ENCODE measurements at places on chromosomes 7 and 10.

- DNase-seq = no peak
Measured at GRCh38 chr7:105713488-105714465, 132.5 kb upstream of the EFCAB10 start.

DNA sequence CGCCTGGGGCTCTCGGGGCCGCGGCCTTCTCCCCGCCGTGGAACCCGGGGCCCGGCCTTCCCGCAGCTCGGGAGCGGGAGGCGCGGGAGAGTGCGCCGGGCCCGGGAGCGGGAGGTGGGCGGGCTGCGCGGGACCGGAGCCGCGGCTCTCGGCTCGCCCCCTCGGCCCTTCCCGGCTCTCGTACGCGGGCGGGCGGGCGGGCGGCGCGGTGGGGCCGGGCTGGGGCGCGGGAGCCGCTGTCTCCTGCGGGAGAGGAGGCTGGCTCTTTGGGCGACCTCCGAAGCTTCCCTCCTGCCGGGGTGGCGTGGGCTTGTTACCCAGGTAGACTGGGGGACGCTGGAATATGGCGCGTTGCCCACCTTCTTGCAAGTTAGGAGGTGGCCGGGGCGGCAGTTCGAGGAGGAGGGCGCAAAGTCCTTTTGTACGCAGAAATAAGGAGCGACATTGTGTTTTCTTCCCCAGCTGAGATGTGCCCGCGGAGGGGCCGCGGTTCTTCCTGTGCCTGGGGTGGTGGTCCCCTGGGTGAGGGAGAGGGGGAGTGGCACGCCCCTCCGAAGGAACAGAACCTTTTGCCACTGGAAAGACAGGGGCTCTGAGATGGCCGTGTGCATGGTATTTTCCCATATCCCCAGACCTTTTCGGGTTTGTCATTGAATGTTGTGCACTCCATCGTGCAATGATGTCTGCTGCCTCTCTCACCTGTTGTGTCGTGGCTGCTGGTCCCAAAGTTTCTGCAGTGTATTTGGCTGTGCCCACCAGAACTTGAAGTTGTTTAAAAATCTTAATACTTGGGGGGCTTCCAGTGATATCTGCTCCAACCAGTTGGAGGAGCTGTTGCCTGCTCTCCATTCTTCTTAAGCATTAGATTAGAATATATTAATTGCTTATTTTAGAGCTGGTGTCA is 844 bp downstream of the NRF1 start:
- DNase-seq = no peak

GRCh38 chr7:1670894-1671593 is 967 bp downstream of the ELFN1 start:
- no peak for DNase-seq

DNA sequence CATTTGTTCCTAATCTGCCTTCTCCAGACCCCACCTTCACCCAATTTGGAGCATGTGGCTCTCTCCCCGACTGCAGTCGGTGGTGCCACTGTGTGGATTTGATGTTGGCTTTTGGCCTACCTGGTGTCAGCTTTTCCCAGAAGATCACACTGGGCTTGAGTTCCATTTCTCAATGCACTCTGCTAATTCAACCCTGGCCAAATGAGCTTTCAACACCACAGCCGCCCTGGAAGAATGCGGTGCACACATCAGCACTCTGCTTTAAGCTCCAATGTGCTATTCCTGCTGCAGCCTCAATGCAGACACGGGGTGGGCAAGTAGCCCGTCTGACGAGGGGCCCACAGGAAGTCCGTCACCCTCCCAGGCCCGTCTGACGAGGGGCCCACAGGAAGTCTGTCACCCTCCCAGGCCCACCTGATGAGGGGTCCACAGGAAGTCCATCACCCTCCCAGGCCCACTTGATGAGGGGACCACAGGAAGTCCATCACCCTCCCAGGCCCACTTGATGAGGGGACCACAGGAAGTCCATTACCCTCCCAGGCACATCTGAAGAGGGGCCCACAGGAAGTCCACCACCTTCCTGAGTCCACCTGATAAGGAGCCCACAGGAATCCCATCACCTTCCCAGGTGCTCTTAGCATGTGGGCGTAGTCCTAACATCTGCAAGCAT is 64.4 kb downstream of the ASB13 start:
- no peak for DNase-seq

DNA sequence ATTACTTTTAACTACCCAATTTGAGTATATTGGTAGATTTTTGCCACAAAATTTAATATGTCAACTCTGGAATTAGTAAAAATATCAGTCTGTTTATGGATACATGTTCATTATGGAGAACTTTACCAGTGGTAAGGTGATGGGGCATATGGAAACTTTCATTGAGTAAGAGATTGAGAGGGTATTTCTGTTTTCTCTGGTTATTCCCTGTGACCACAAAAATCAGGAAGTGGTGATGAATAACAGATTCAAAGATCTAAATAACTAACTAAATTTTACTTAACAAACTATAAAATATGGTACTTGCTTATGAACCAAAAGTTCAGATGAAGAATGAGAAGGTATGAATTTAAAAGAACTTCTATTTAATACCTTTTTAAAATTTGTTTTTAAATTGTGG is 22.1 kb upstream of the STEAP4 start:
- DNase-seq = no peak

GRCh38 chr10:78212060-78212785 is 178.6 kb downstream of the RPS24 start:
- DNase-seq = no peak

GRCh38 chr10:43263551-43264343 is 3.1 kb downstream of the RASGEF1A start:
- DNase-seq = no peak

DNA sequence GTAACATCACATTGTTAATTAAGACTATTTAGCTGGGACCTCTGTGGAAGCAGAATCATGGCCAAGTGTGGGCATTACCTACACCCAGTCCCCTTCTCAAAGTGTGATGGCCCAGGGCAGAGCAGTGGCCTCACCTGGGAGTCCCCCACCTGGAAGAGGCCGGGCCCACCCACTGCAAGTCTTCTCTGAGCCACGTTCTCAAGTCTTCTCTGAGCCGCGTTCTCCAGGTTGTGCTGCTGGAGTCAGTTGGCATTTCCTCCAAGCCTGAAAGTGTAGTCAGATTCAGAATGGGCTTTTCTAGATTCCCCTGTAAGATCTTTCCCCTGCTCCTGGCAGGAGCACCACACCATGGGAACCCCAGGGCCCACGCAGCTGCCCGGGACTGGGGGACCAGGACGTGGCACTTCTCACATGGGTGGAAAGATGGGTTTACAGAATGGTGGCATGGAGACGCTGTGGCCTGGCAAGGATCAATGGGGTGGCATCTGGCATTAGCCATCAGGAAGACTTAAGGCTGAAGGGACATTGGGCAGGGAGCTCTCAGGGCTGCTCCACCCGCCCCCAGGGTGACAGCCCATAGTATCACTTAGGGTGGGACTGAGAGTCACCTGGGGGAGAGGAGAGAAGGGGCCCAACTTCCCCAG is 68.0 kb downstream of the MKI67 start:
- DNase-seq = no peak

DNA sequence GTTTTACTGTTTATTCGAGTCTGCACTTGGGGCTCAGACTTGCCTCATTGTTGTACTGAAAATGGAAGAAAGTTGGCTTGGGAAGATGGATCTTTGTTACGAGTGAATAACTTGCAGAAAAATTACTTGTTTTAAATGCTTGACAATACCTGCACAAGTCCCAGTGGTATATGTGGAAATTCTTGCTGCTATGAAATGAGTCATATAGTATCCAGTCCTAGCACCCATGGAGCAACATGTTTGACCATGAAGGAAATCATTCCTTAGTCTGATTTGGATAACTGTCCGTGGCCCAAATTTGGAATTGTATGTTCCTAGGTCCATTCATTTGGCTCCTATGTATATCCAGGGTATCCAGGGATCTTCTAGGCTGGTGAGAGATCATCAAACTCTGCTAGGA is 1096.8 kb downstream of the KCNMA1 start:
- no peak for DNase-seq

DNA sequence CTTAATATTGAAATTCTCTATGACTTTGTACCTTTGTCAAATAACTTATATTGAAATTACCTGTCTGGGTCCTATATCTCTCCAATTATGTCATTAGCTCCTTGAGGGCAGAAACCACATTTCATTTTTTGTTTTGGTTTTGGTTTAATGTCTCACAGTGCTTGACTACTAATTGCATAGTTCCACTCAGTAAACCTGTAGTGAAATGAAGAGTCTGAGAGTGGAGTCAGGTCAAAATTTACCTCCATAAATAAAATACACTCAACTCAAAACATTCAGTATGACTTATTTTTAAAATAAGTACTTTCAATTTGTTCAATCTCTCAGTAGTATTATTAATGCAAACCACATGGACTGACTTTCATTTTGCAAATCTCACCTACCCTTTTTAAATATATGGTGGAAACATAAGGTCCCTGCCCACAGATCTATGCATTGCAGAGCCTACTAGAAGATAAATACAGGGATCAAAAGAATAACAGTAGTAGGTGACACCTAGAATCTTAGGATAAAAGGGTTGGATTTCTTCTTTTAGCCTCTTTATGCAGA is 32.5 kb downstream of the PDE1C start:
- no peak for DNase-seq
